CD8-positive, alpha-beta T cell (primary cell): ENCODE measurements at places on chromosomes 1 and 21.

GRCh38 chr1:117176579-117176978 is 34.1 kb downstream of the VTCN1 start:
- DNase-seq: no peak

- DNase-seq: no peak
These were observed 270.5 kb downstream of the NPHP4 start for GRCh38 chr1:5721634-5722215.

GRCh38 chr21:22795644-22796043 is 1797.4 kb downstream of the NCAM2 start:
- no peak for DNase-seq

DNA sequence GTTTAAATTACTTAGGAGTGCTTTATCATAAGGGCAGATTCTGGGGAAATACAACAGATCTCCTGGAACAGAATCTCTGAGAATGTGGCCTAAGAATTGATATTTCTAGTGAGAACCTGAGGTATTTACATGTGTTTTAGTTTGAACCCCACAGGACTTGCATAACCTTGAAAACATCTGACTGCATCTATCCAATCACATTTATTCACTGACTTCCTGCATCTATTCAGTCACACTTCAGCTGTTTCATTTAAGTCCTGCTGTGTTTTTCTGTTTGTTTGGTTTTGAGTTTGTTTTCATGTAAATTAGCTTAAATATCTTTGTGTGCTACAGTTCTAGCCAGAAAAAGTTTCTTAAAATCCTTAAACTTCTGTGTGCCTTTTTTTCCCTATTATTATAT is 1260.7 kb downstream of the PLA2G4A start:
- DNase-seq: no peak

DNA sequence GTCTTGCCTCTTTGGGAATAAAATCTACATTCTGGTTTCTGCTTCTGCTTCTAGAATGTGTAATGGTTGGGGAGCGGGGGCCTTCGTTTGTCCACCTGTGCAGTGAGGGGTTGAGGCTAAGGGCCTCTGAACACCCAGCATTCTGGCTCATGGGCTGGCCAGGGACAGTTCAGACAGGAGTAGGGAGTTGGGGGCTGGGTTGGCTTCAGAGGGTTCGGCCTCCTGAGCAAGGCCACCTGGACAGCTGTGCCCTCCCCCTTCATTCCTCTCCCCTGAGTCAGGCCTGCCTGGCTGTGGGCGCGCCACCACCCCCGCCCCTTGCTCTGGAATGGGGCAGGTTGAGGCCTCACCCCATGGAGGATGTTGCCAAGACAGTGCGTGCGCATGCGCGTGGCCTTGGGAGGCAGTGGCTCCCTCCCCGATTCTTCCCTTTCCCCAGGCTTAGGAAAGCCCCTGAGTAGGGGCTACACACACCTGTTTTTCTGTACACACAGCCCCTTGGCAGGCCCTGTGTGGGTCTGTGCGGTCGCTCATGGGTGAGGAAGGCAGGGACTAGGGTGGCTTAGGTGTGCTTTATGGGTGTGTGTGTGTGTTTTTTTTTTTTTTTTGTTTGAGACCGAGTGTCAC is 57.0 kb downstream of the YARS1 start:
- no peak for DNase-seq

GRCh38 chr1:9793291-9793690 is 30.5 kb downstream of the CLSTN1 start:
- DNase-seq: no peak

DNA sequence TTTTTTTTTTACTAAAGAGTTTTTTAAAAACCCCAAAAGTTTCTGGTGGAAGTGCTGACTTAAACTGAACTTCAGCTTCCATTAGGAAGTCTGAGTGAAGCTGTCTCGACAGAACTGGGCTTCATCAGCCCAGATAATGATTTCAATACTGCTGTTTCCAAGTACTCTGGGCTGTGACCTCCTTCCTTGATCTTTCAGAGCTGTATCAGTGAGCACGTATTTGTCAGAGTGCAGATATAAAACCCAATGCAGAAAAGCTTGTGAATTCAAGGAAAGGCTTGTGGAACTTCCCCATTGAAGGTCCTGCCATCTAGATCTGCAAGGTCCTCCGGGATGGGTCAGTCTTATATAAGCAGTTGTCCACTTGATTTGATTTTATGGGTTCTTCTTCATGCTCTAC is 50.1 kb upstream of the RGS21 start:
- DNase-seq: no peak

DNA sequence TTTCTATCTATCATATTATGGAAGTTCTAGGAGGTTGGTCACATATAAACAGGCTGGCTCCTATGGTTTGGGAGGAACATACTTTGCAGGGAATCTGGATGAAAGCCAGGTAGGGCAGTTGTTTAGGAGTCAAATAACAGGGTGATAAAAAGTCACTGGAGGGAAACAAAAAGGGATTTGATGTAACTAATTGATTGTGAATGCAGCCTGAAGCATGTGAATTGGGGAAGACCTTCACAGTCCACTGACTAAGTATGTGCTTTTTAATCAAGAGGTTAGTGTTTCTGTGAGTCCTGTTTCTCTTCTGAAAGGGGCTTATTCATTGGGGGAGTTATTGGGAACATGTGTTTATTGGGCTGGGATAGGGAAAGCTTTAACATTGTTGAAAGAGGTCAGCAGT is 41.3 kb downstream of the HMCN1 start:
- no peak for DNase-seq

DNA sequence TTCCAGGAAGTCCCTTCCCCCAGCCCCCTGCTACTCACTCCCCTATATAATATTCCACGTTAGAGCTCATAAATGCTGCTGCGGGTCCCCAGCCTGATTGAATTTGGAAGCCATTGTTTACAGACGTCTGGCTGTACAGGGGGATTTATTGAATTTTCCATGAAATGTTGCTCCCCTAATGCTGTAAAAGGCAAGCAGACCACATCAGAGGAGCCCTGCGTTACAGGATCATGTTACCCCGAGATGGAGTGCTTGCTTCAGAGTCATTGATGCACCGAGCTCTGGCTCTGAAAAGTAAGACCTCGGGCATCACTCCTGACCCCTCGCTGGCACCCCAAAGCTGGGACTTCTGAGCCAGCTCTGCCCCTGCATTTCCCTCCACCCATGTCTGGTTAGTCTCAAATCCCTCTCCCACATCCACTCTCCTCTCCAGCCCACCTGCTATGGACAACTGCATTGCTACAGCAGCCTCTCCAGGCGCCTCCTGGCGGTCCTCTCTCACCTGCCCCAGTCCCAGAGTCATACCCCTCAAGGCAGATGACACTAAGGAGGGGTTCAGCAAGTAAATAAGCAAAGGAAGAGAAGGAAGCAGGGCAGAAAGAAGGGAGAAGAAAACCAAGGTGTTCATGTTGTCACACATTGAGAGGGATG is 127.8 kb downstream of the TMEM53 start:
- DNase-seq: no peak

GRCh38 chr1:167344615-167345385 is 124.1 kb downstream of the POU2F1 start:
- no peak for DNase-seq

DNA sequence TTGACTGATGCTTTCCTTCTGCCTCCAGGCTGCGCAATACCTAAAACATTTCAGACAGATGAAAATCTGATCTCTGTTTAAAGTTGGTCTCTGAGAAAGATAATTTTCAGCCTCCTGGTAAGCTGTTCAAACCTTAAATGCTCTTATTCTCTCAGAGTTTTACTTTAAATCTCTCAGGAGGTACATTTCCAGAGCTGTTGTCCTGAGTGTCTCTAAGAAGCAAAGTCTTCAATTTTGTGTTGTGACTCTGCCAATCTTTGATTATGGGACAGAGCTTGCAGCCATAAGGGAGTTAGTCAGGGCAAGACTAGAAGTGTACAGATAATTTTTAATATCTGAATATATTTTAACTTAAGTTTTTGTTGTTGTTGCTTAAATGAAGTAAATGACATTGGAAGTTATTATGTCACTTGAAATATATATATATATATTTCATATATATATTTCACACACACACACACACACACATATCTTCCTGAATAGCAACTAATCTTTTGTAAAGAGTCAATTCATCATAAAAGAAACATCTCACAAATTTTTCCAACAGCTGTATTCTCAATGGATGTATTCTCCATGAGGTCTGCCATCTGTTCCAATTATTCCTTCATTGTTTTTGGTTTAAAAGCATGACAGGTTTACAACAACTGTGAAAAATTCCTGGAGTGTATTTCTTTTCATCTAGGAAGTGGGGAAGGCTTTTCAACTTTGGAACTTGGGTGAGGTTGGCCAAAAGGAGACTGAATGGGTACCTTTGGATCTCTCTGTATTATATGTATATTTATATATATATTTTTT is 259.4 kb downstream of the BACH1 start:
- no peak for DNase-seq
